ENCODE measurements at places on chromosomes 6 and 20.
A peak's percentile ranks its signal among the peaks of the same experiment; 100 is the strongest.

GRCh38 chr20:6012179-6012578, 41.7 kb downstream of the LRRN4 start:
- DNase-seq = peak; percentile 48

GRCh38 chr6:145548933-145549648, 186.2 kb downstream of the EPM2A start:
- DNase-seq = no peak

DNA sequence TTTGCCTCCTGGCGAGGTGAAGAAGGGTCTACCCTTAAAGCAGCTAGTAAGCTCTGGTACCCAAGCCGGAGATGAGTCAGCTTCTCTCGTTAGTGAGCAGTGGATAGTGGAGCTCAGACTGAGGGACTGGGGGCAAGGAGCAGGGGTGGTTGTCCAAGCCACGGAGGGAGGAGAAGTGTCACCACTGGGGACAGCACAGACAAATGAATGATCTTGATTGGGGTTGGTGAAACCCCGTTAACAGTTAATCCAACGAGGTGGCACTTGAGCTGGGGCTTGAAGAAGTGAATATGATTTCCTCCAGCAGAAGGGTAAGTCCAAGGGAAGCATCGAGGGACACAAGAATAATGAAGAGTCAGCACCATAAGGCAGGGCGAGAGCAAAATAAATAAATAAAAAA, 43.0 kb downstream of the JARID2 start:
- DNase-seq = no peak

GRCh38 chr6:100226811-100227210, 232.8 kb upstream of the MCHR2 start:
- DNase-seq = no peak

- DNase-seq = peak; percentile 95
Observed at GRCh38 chr6:26270903-26271667, 93.9 kb upstream of the BTN3A2 start.

GRCh38 chr6:22133357-22133756, 163.5 kb downstream of the PRL start:
- no peak for DNase-seq

GRCh38 chr6:155341130-155341828, 27.0 kb upstream of the TFB1M start:
- DNase-seq = no peak

- no peak for DNase-seq
Observed at GRCh38 chr6:146985966-146986365, 218.3 kb upstream of the STXBP5 start.

- DNase-seq = no peak
Observed at GRCh38 chr6:73418081-73418741, 23.6 kb downstream of the DDX43 start.

Data from hematopoietic multipotent progenitor cell treated with erythropoietin and hydrocortisone succinate and interleukin-3 and kit ligand, for 17 days (in vitro differentiated cells).